ENCODE measurements at places on chromosomes 1 and 21.

GRCh38 chr1:169144941-169145626 lies 38.6 kb downstream of the ATP1B1 start:
- DNase-seq = no peak

DNA sequence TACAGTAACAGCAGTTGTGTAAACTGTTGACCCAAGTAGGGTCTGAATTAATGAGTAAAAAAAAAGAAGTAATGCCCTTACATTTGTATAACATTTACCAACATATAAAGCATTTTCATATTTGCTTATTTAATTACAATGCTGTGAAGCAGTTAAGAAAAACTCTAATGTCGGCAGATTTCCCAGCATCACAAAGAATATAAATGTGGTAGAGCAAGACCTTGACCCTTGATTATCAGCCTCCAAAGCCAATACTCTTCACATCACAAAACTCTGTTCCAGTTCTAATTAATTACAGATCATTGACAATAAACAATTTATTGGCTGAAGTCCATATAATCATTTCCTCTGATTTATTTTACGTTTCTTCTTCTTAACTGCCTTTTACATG lies 130.2 kb downstream of the DUSP10 start:
- no peak for DNase-seq

- DNase-seq = no peak
Observed at GRCh38 chr1:240539769-240540414, 72.1 kb downstream of the GREM2 start.

DNA sequence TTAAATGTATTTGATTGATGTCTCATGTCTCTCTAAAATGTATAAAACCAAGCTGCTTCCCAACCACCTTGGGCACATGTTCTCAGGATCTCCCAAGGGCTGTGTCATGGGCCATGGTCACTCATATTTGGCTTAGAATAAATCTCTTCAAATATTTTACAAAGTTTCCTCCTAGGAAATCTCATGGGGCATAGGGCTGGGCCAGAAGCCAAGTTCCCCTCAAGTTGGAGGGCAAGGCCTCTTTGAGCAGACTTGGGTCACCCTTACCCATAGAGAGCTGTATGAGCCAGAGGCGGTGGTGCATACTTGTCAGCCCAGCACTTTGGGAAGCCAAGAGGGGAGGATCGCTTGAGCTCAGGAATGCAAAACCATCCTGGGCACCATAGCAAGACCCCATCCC lies 2.3 kb upstream of the FBXO42 start:
- no peak for DNase-seq

DNA sequence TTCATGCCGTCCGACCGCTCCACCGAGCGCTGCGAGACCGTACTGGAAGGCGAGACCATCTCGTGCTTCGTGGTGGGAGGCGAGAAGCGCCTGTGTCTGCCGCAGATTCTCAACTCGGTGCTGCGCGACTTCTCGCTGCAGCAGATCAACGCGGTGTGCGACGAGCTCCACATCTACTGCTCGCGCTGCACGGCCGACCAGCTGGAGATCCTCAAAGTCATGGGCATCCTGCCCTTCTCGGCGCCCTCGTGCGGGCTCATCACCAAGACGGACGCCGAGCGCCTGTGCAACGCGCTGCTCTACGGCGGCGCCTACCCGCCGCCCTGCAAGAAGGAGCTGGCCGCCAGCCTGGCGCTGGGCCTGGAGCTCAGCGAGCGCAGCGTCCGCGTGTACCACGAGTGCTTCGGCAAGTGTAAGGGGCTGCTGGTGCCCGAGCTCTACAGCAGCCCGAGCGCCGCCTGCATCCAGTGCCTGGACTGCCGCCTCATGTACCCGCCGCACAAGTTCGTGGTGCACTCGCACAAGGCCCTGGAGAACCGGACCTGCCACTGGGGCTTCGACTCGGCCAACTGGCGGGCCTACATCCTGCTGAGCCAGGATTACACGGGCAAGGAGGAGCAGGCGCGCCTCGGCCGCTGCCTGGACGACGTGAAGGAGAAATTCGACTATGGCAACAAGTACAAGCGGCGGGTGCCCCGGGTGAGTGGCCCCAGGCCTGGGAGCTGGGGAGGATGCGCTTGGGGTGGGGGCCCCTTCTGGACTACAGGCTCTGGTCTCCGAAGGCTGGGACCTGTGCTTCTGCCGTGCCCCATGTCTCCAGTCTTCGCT lies 1.1 kb downstream of the SKI start:
- DNase-seq = peak; percentile 37

- DNase-seq = no peak
Observed at GRCh38 chr1:2232916-2233438, 4.9 kb downstream of the SKI start.

GRCh38 chr1:92864131-92864530 lies 32.3 kb downstream of the RPL5 start:
- no peak for DNase-seq

- no peak for DNase-seq
Observed at GRCh38 chr1:48470481-48470855, 1.5 kb downstream of the SPATA6 start.

GRCh38 chr1:205272536-205272935 lies 44.8 kb downstream of the TMCC2 start:
- DNase-seq = no peak

DNA sequence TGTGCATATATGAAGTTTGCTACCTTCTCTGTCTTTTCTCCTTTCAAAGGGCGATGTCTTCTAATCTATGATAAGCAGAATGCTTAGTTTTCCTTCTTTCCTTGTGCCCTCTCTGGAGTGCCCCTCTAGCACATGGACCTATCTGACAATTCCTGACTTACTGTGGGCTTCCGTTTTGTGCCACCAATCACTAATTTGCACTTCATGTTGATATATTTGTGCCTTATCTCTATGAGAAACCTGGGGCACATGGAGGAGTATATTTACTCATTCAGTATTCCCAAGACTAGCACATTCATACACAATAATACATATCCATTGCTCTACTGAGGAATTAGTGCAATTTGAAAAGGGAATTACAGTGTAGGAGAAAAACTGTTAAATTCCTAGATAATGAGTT lies 197.7 kb downstream of the CTH start:
- no peak for DNase-seq

DNA sequence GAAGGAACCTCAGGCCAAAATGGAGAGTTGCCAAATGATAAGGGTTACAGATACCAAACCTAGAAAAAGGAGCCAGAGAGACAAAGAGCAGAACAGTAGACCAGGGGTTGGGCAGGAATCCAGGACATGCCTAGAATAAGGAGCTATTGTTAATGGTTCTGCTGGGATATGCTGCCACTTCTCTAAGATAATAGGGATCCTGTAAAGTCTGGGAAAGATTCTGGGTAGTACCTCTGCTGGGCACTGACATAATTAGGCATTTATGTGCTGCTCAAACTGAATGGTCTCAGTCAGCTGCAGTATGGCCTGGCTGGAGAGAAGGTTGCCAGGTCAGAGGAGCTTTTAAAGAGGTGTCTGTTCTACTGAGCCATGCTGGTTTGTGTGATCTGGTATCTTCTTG lies 19.9 kb upstream of the NRIP1 start:
- DNase-seq = no peak

- no peak for DNase-seq
Observed at GRCh38 chr1:157781048-157781447, 4.1 kb upstream of the FCRL2 start.

DNA sequence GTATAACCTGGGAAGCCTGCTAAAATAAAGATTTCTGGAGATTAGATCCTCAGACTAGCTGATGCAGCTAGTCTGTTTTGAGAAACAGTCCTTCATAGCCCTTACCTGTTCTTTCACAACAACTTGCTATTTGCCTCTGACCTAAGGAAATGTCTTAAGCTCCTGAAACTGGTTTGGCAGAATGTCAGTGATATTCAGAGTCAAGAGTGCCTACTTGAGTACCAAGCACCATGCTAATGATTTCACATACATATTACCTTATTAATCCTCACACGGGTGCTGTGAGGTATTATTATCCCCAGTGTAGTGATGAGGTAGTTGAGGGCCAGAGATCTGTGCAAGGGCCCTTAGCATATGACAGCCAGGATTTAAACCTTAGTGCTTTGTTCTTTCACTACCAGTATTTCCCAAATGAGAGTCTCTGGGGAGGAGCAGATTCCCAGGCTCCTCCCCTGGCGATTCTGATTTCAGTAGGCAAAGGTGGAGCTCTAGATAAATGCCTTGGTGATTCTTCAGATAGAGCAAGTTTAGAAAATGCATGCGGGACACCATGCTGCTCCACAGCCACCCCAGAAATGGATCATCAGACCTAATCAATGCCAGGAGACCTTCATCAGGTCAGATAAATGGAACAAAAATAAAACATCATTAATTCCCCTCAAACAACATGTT lies 47.4 kb upstream of the WNT2B start:
- no peak for DNase-seq

DNA sequence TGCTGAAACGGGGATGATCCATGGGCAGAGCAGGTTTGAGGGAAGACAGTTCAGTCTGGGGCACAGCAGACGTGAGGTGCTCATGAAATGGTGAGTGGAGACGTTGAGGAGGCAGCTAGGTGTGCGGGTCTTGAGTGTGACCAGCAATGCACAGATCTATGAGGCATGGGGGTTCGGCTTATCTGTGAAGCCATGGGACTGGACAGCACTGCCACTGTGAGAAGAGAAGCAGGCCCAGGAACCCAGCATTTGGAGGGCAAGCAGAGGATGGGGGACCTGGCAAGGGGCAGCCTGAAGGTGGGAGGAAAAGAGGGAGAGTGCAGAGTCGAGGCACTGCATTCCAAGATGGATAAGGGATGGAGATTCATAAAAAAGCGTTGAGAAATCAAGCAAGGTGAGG lies 8.0 kb downstream of the CSF1 start:
- DNase-seq = no peak

GRCh38 chr1:211703812-211704537 lies 28.6 kb upstream of the NEK2 start:
- DNase-seq = no peak

DNA sequence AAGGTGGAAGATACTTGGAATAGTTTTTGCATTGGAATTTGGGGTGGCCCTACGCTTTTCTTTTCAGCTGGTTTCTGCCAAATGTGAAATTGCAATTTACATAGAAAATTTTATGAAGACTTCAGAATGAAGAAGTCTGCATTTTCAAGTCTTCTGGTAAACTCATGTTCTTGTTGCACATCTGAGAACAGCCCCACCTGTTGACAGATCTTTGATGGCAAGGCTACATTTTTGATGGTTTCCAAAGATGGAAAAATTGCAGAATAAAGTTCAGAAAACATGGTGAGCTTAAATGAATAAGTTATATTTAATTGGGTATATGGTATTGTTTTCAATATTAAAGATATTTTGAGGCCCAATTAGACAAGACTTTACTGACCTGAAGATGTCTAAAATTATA lies 25.4 kb downstream of the OLFM3 start:
- DNase-seq = no peak

- no peak for DNase-seq
Observed at GRCh38 chr21:33099131-33099530, 29.2 kb downstream of the OLIG1 start.

GRCh38 chr1:185526344-185527307 lies 207.6 kb upstream of the HMCN1 start:
- no peak for DNase-seq

GRCh38 chr1:48853006-48853405 lies 76.3 kb upstream of the BEND5 start:
- DNase-seq = peak; percentile 68

GRCh38 chr1:214067853-214068703 lies 80.3 kb downstream of the PROX1 start:
- no peak for DNase-seq

DNA sequence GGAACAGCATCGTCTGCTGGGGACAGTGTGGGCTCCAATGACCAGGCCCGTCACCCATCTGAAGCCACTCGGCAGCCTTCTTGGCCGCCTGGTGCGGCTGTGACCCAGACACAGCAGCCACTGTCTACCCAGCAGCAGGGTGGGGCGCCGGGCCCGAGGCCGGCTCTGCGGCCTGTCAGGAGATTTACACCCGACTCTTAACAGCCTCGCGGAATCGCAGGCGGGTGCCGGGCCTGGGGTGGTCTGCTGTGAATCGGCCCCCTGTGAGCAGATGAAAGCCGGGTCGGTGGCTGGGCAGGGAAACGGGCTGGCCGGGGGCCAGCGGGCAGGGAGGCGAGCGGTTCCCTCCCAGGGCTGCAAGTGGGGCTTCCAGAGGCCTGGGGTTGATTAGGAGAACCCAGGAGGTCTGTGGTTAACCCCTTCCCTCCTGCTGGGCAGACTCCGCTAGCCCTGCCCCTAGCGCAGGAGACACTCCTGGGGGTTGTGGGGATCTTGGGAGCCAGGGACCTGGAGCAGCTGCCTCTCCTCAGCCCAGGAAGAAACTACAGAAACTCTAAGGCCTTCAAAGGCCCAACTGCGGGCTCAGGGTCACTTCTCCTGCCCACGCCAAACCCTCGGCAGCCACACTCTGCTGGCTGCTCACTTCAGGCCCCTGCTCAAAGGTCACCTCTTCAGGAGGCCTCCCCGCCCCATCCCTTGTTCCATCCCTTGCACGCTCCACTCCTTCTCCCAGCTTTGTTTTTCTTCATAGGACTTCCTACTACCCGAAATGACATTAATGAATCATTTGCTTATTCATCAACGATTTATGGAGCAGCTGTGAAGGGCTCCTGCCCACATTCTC lies 15.6 kb downstream of the RUNX3 start:
- DNase-seq = no peak

DNA sequence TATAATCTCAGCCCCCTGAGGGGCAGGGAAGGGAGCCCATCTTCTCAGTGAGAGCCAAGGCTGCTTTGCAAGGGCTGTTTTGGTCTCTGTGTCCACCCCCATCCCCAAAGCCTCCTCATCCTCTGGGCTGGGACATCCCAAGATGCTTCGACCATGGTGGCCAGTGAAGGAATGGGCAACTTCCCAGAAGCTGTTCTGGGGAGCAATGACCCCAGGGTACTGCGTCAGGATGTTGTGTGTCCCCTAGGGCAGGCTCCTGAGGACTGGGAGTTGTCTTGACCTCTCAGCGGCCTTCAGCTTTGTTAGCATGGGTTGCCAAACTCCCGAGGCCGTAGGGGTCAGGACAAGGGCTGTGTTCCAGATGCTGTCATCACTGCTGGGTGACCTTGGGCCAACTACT lies 238.4 kb upstream of the POU3F1 start:
- DNase-seq = no peak

- peak; percentile 4 for DNase-seq
Observed at GRCh38 chr1:196607981-196608380, 259 bp downstream of the KCNT2 start.

DNA sequence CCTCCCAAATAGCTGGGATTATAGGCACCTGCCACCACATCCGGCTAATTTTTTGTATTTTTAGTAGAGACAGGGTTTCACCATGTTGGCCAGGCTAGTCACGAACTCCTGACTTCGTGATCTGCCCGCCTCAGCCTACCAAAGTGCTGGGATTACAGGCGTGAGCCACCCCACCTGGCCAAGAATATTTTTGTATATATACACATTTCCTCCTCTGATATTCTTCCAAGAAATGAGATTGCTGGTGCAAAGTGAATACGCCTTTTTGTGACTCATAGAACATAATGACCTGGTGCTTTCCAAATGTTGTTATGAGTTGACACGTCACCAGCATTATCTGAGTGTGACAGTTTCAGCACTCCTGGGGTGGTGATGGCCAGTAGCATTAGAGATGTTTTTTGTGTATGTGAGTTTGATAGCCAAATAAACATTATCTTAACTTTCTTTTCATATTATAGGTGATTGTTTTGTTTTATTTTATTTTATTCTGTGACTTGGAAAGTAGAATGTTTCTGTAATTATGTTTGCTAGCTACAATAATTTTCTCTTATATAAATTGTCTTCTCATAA lies 54.9 kb downstream of the KCNK1 start:
- no peak for DNase-seq

All from urothelium cell line (cell line).